ENCODE measurements at places on chromosomes 2 and 18.

GRCh38 chr2:130875935-130876334 lies 39.2 kb downstream of the ARHGEF4 start:
- DNase-seq: no peak
- no peaks in the 10 kb centered on the region for H3K27me3 ChIP-seq
- no peak overlapping the region for H3K27ac ChIP-seq
- peaks cover 8% of the 10 kb centered on the region for H3K36me3 ChIP-seq
- H3K4me1 ChIP-seq: peaks cover 32% of the 10 kb centered on the region

- H3K4me3 ChIP-seq: no peak overlapping the region
- H3K4me1 ChIP-seq: no peaks in the 10 kb centered on the region
- H3K27me3 ChIP-seq: no peaks in the 10 kb centered on the region
- DNase-seq: no peak
- H3K36me3 ChIP-seq: no peaks in the 10 kb centered on the region
Measured at GRCh38 chr2:122743021-122743675, 987.7 kb downstream of the TSN start.

GRCh38 chr2:46460241-46460921 lies 19.0 kb upstream of the TMEM247 start:
- no peak overlapping the region for H3K27ac ChIP-seq
- no peaks in the 10 kb centered on the region for H3K36me3 ChIP-seq
- H3K4me1 ChIP-seq: peaks cover 9% of the 10 kb centered on the region

GRCh38 chr2:161552015-161552414 lies 72.2 kb upstream of the SLC4A10 start:
- H3K4me3 ChIP-seq: no peak overlapping the region
- no peak for DNase-seq
- H3K27ac ChIP-seq: no peak overlapping the region
- no peaks in the 10 kb centered on the region for H3K36me3 ChIP-seq
- H3K4me1 ChIP-seq: peaks cover 6% of the 10 kb centered on the region

GRCh38 chr2:239664216-239664810 lies 263.5 kb upstream of the HDAC4 start:
- H3K27me3 ChIP-seq: peaks cover 9% of the 10 kb centered on the region
- no peak overlapping the region for H3K27ac ChIP-seq
- H3K4me3 ChIP-seq: no peak overlapping the region
- H3K36me3 ChIP-seq: no peaks in the 10 kb centered on the region
- no peak for DNase-seq
